ENCODE measurements at places on chromosomes 3 and 15.

DNA sequence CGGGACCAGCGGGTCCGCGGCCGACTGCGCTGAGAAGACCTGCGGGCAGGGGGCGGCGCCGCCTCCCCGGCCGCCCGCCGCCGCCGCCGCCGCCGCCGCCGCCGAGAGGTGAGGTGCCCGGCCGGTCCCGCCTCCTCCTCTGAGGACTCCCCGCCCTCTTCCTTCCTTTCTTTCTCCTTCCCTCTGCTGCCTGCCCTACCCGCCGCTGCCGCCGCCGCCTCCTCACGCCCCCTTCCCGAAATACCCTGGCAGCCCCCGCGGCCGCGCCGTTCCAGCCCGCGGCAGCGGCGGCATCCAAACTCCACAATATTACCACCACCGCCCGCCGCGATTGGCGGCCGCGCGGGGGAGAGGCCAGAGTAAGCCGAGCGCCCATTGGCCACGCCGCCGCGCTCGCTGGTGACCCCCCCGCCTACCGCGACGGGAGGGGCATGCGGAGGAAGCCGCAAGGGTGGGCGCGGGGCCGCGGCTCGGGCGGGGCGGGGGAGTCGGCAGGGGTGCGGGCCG lies 61.8 kb upstream of the ANKRD28 start:
- DNase-seq = peak; percentile 60

DNA sequence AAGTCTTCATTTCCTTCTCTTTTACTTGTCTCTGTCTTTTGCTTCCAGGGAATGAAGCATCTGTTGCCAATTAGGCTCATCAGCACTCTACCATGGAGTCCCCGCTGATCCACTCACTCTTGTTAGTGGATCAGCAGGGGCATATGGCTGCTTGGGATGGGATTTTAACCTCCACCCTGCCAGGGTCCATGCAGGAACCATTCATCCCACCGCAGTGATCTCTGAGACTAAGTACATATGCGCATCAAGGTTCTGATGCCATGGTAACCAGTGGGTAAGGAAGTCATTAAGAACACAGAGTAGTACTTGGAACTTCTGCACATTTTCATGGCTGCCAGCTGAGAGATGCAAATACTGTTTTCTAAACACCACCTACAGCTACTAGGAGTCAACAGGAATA lies 374.0 kb upstream of the ALCAM start:
- DNase-seq = no peak

- DNase-seq = no peak
Observed at GRCh38 chr15:25565470-25566264, 126.8 kb upstream of the UBE3A start.

GRCh38 chr15:26051761-26052675 lies 188.9 kb upstream of the ATP10A start:
- DNase-seq = no peak

DNA sequence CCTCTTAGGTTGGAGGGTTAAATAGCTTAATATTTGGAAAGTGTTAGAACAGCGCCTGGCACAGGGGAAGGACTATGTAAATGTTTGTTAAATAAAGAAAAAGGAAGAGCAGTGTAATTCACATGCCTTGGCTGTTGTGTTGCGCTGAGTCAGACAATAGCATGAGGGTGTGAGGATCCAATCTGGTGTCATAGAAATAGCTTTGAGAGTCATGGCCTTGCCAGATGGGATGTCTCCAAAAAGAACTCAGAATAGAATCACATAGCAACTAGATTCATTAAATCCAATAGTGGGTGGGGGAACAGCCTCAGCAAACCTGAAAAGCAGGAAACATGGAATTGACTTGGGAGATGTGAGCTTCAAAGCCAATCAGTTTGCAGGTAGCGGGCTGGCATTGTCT lies 3.9 kb upstream of the RBSN start:
- DNase-seq = no peak

GRCh38 chr3:141810161-141810560 lies 47.0 kb downstream of the GRK7 start:
- no peak for DNase-seq

DNA sequence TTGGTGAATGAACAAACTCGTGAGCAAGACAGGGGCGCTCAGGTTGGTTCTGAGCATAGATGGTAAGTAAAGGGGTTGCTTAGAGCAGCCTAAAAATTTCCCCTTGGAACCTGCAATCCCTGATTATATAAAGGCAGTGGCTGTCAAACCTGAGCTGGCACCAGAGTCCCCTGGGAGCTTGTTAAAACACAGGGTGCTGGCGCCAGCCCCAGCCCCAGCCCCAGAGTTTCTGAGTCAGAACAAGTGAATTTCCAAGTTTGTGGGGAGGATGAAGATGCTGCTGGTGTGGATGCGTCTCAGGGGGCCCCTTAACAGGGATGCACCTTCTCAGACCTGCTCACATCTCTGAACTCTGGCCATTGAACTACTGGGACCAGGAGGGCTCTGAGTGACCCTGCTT lies 48.2 kb downstream of the FEM1B start:
- DNase-seq = no peak

Data from stimulated activated naive CD4-positive, alpha-beta T cell (primary cell).